Thyroid gland (tissue), 4 donors: ENCODE measurements at places on chromosomes 3 and 15.
A peak's percentile ranks its signal among the peaks of the same experiment; 100 is the strongest.

- H3K27ac ChIP-seq = no peak overlapping the region
- peak; percentile 25 for DNase-seq
- H3K36me3 ChIP-seq = no peaks in the 10 kb centered on the region
Measured at GRCh38 chr3:17136136-17136721, 251.5 kb downstream of the PLCL2 start.

DNA sequence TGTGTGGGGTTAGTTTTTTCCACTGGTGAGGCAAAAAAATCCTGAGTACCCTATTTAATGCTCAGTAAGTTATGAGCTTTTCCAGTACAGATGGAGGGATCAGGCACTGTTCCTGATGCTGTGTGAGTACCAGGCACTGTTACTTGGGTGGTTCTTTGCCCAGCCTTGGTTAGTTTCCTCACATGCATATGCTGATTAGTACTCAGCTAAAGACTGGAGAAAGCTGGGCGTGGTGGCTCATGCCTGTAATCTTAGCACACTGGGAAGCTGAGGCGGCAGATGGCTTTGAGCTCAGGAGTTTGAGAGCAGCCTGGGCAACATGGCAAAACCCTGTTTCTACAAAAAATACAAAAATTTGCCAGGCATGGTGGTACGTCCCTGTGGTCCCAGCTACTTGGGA is 210.3 kb upstream of the SGO1 start:
- no peak for DNase-seq
- no peak overlapping the region for H3K27ac ChIP-seq
- no peaks in the 10 kb centered on the region for H3K27me3 ChIP-seq
- H3K4me1 ChIP-seq = no peaks in the 10 kb centered on the region

DNA sequence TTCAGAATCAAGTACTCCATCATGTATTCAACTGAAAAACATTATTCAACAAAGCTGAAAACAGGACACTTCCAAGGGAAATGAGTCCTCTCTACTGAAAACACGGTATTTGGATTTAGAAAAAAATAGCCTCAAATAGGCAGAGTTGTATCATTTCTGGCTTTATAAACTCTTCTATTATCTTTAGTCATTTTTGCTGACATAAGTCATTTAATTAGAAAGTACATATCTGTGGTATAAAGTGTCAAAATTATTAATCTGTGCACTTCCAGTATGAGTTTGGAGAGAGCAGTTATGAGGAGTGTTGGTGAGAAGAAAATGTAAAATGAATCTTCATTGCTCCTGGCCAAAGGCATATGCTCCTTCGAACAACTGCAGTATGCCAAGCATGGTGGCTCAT is 59.3 kb downstream of the INO80 start:
- H3K4me3 ChIP-seq = no peak overlapping the region
- H3K4me1 ChIP-seq = no peaks in the 10 kb centered on the region
- no peak overlapping the region for H3K27ac ChIP-seq
- H3K27me3 ChIP-seq = no peaks in the 10 kb centered on the region

- H3K36me3 ChIP-seq = no peaks in the 10 kb centered on the region
- H3K4me1 ChIP-seq = no peaks in the 10 kb centered on the region
- no peak overlapping the region for H3K27ac ChIP-seq
- no peak for DNase-seq
Measured at GRCh38 chr15:51492528-51492927, 130.0 kb downstream of the DMXL2 start.

DNA sequence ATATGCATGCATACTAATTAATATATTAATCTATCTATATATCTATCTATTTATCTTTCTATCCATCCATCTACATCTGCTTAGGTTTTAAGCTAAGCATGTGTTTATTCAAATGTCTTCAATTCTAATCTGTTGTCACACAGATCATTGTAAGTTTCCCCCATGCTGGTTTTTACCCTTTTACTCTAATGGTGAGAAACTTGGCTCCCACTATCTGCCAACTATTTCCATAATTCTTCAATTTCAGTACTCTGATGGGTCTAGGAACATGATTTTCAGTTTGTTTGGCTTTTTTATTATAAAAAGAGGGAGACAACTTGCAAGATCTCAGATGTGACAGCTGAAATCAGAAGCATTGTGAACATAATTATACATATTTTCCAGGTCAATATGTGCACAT is 773.8 kb downstream of the PLOD2 start:
- no peaks in the 10 kb centered on the region for H3K4me1 ChIP-seq
- no peaks in the 10 kb centered on the region for H3K27me3 ChIP-seq
- H3K36me3 ChIP-seq = no peaks in the 10 kb centered on the region
- H3K27ac ChIP-seq = no peak overlapping the region

DNA sequence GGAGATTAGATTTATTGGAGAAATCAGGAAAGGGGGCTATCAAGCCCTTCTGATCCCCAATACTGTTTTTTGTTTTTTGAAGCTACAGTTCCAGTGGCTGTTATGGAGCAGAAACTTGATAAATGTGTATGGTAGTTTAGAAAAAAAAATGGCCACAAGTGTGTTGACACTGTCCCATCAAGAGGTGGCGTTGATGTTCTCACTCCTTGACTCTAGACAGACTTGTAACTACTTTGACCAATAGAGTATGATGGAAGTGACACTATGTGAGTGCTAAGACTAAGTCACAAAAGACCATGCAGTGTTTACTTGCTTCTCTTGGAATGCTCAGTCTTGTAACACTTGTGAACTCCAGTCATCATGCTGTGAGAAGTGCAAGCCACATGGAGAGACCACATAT is 356.7 kb downstream of the PDCD6IP start:
- no peak for DNase-seq
- no peak overlapping the region for H3K4me3 ChIP-seq
- no peaks in the 10 kb centered on the region for H3K27me3 ChIP-seq
- no peaks in the 10 kb centered on the region for H3K36me3 ChIP-seq

DNA sequence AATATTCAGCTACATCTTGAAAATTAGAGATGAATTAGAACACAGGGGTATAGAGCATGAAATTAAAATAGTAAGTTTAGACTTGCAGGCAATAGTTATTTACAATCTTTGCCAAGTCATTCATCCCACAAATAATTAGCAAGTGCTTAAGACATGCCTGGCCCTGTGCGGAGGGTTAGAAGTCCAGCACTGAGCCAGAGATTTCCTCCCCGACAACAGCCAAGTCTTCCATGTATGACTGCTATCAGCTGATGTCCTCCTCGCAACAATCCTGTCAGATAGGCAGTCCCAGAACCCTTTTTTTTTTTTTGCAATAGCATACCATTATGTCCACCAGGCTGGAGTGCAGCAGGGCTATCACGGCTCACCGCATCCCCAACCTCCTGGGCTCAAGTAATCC is 14.6 kb downstream of the SIN3A start:
- H3K4me1 ChIP-seq = peaks cover 6% of the 10 kb centered on the region
- no peaks in the 10 kb centered on the region for H3K36me3 ChIP-seq
- DNase-seq = no peak
- H3K27ac ChIP-seq = no peak overlapping the region

- no peaks in the 10 kb centered on the region for H3K36me3 ChIP-seq
- no peak overlapping the region for H3K4me3 ChIP-seq
- no peak for DNase-seq
- H3K4me1 ChIP-seq = peaks cover 4% of the 10 kb centered on the region
Measured at GRCh38 chr3:168336276-168336675, 240.6 kb upstream of the GOLIM4 start.

- H3K27me3 ChIP-seq = no peaks in the 10 kb centered on the region
- H3K36me3 ChIP-seq = no peaks in the 10 kb centered on the region
- no peak overlapping the region for H3K27ac ChIP-seq
- H3K4me3 ChIP-seq = no peak overlapping the region
- no peak for DNase-seq
Measured at GRCh38 chr3:125057186-125057850, 1.5 kb upstream of the HEG1 start.

- peak; percentile 84 for DNase-seq
- H3K4me1 ChIP-seq = peaks cover 47% of the 10 kb centered on the region
- no peaks in the 10 kb centered on the region for H3K36me3 ChIP-seq
- no peaks in the 10 kb centered on the region for H3K27me3 ChIP-seq
- H3K27ac ChIP-seq = peak overlapping the region; percentile 71
- H3K4me3 ChIP-seq = no peak overlapping the region
Measured at GRCh38 chr3:197550489-197550888, 5.3 kb downstream of the BDH1 start.

DNA sequence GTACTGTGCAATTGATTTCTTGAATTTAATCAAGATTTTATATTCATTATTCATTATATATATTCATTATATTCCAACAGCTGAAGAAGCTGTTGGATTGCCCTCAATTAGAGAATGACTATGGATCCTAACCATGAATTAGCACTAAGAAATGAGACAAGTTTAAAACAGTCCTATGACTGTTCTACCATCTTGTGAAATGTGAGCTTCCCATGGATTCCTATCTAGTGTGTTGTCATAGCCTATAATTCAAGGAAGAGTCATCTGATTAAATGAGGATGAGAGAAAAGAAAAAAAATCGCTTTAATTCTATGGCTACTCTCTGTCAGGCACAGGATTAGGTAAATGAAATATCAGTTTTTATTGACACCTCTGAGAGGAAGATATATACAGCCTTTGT is 696.6 kb upstream of the NAALADL2 start:
- H3K27ac ChIP-seq = no peak overlapping the region
- H3K4me3 ChIP-seq = no peak overlapping the region
- no peaks in the 10 kb centered on the region for H3K27me3 ChIP-seq
- H3K36me3 ChIP-seq = no peaks in the 10 kb centered on the region
- H3K4me1 ChIP-seq = no peaks in the 10 kb centered on the region

- H3K36me3 ChIP-seq = no peaks in the 10 kb centered on the region
- H3K4me1 ChIP-seq = no peaks in the 10 kb centered on the region
- no peak overlapping the region for H3K27ac ChIP-seq
- no peak for DNase-seq
- H3K4me3 ChIP-seq = no peak overlapping the region
- no peaks in the 10 kb centered on the region for H3K27me3 ChIP-seq
Measured at GRCh38 chr15:35306361-35306981, 221.4 kb upstream of the NANOGP8 start.

GRCh38 chr3:142960322-142960850 is 3.1 kb downstream of the PAQR9 start:
- H3K36me3 ChIP-seq = no peaks in the 10 kb centered on the region
- DNase-seq = no peak
- no peak overlapping the region for H3K4me3 ChIP-seq
- H3K27me3 ChIP-seq = peaks cover 4% of the 10 kb centered on the region
- H3K27ac ChIP-seq = no peak overlapping the region
- peaks cover 5% of the 10 kb centered on the region for H3K4me1 ChIP-seq

- no peak overlapping the region for H3K4me3 ChIP-seq
- no peaks in the 10 kb centered on the region for H3K4me1 ChIP-seq
- no peaks in the 10 kb centered on the region for H3K27me3 ChIP-seq
- DNase-seq = no peak
Measured at GRCh38 chr3:110902453-110903085, 169.0 kb upstream of the NECTIN3 start.

DNA sequence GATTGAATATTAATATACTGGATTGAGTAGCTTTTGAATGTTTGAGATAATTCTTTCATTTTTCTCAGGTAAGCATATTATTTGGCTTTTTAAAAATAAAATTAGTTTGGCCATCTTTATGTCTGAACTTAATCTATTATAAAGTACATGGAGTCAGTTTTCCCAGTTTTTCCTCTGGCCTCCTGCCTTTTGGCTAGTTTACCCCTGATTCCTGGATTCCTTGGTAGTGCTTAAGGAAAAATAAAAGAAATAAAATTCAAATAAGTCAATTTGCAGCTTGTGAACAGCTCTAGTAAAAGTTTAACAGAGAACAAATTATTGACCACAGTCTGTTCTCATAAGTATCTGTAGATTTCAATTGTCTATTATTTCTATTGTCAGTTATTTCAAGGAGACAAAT is 89.4 kb downstream of the COL6A6 start:
- H3K27me3 ChIP-seq = no peaks in the 10 kb centered on the region
- no peak for DNase-seq
- H3K4me1 ChIP-seq = no peaks in the 10 kb centered on the region
- no peak overlapping the region for H3K27ac ChIP-seq
- no peaks in the 10 kb centered on the region for H3K36me3 ChIP-seq

GRCh38 chr15:77037388-77038209 is 33.3 kb downstream of the TSPAN3 start:
- no peak overlapping the region for H3K4me3 ChIP-seq
- no peak overlapping the region for H3K27ac ChIP-seq
- no peaks in the 10 kb centered on the region for H3K4me1 ChIP-seq
- H3K27me3 ChIP-seq = no peaks in the 10 kb centered on the region
- no peaks in the 10 kb centered on the region for H3K36me3 ChIP-seq

- no peaks in the 10 kb centered on the region for H3K36me3 ChIP-seq
- H3K4me1 ChIP-seq = no peaks in the 10 kb centered on the region
- no peak overlapping the region for H3K4me3 ChIP-seq
Measured at GRCh38 chr3:81218023-81218422, 543.4 kb downstream of the GBE1 start.

DNA sequence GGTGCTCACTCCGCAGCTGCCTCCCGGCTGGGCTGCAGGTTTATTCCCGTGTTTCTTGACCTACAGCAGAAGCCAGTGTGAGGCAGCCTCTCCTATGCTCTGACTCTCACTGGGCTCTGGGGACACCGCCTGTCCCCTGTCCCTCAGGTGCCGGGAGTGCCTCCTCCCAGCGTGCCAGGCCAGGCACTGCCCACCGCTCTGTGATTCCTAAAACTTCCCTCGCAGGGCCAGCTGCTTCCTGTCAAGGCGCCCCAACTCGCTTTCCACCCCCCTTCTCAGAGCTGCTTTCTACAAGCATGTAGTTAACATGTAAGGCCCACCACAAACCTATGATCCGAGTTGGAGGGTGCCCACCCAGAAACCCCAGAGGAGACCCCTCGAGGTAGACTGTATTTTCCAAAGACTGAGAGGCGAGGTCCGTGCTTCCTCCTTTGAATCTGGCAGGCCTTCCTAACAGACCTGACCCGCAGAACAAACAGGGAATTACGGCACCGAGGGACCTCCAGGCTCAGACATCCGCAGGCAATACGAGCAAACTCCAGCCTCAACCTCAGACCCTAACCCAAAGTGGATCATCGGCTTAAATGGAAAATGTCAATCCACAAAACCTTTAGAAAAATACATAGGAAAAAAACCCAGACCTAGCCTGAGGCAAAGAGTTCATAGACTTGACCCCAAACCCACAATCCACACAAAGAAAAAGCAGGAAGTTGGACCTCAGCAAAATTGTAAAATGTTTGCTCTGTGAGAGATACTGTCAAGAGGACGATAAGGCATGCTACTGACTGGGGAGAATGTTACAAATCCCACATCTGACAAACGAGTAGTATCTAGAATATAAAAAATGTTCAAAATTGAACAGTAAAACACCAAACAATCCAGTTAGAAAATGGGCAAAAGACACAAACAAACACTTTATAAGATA is 121.3 kb upstream of the IQSEC1 start:
- H3K27me3 ChIP-seq = no peaks in the 10 kb centered on the region
- DNase-seq = no peak
- H3K27ac ChIP-seq = no peak overlapping the region
- H3K4me1 ChIP-seq = no peaks in the 10 kb centered on the region
- H3K4me3 ChIP-seq = no peak overlapping the region
- no peaks in the 10 kb centered on the region for H3K36me3 ChIP-seq
